ENCODE measurements at places on chromosomes 7 and 10.

- DNase-seq, result no peak
Measured at GRCh38 chr10:1189166-1190051, 133.2 kb downstream of the WDR37 start.

- DNase-seq, result peak; percentile 21
Measured at GRCh38 chr10:49366460-49366859, 29.4 kb downstream of the DRGX start.

- DNase-seq, result peak; percentile 88
Measured at GRCh38 chr7:38368191-38368605, 94.8 kb upstream of the TARP start.

DNA sequence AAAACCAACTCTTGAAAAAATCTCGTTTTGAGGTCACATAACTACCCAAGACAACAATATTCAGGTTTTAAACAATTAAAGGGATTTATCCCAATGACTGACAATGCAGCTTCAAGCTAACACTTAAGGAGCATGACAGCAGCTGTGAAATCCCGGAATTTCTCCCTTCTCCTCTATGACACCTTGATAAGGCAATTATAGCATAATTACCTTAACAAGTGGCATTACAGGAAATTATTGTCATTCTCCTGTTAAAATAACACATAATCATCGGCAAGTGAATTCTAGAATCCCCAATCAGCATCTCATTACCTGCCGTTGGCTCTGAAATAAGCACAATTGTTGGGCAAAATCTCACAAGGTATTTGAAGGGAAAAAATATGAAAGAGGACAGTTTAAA lies 417.0 kb upstream of the PFKP start:
- DNase-seq, result no peak

All from activated CD8-positive, alpha-beta memory T cell treated with anti-CD3 and anti-CD28 coated beads for 24 hours (primary cell).